Neuronal stem cell (in vitro differentiated cells): ENCODE measurements at places on chromosomes 1 and 21.

DNA sequence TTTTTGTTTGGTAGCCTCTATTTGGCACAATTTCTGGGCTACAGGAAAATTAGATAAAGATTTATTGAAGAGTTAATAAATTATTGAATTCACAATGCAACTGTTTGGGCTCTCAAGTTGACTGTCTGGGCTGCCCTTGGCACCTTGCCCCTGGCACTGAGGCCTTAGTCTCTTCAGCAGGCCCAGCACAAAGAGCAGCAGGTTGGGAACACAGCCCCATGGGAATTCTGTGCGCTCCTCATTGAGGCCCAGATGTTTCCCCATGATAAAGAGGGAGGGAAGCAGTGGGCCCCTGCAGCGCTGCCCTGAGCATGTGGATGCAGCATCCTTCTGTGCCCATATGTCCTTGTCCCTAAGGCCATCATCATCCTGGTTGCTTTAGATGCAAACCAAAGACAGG is 2.9 kb downstream of the CRNN start:
- no peak for DNase-seq

GRCh38 chr1:43522431-43522775 is 8.3 kb upstream of the PTPRF start:
- no peak for DNase-seq

- DNase-seq = no peak
These were observed 9.7 kb downstream of the CNTN2 start for GRCh38 chr1:205052690-205053089.

DNA sequence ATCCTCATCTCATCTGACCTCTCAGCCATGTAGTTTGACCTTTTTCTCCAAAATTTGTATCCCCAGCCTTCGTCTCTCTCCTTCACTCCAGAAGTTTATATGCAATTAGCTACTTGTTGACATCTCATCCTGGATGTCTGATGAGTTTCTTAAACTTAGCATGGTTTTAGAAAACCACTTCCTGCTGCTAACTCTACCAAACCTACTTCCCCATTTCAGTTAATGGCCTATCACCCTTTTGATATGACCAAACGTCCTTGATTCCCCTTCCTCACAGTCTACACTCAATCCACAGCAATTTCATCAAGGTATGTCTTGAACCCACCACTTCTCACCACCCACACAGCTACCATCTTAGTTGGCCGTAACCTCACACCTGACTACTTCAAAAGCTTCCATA is 121.9 kb downstream of the LRRC40 start:
- DNase-seq = no peak

- DNase-seq = no peak
These were observed 12.3 kb downstream of the SLC19A1 start for GRCh38 chr21:45529785-45530422.

DNA sequence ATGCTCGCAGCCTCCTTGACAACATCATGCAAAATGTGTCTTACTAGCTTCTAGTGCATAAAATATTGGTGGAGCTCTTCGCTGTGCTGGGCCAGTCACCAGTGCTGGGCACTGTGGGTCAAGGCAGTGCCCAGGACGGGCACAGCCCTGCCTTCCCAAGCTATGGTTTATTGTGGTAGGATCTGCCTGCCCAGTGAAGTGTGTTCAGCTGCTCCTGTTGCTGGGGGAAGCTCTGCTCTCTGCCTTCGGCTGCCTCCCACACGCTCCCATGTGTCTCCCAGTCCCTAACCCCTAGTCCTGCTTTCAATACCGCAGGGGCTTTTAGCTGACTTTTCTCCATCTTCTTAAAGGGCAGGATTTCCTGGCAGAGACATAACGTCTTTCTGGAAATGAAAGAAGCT is 15.7 kb downstream of the EPHX1 start:
- no peak for DNase-seq
